ENCODE measurements at places on chromosomes 7 and 10.

DNA sequence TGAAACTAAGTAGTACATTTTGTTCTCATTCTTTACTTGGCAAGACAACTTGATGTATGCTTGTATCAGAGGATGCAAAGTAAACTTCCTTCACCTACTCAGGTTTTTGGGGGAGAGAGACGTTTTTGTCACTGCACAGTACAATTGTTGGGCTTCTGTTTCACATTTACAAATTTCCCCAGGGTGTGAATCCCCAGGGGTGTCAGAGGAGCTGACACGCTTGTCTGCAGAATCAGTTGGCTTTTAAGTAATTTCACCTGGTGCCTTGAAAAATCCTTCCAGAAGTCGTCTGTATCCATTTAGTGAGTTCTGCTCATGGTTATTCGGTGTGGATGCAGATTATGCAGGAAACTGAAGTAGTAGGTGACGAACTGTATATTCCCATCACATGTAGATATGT lies 1227.7 kb upstream of the CELF2 start:
- no peak for DNase-seq

DNA sequence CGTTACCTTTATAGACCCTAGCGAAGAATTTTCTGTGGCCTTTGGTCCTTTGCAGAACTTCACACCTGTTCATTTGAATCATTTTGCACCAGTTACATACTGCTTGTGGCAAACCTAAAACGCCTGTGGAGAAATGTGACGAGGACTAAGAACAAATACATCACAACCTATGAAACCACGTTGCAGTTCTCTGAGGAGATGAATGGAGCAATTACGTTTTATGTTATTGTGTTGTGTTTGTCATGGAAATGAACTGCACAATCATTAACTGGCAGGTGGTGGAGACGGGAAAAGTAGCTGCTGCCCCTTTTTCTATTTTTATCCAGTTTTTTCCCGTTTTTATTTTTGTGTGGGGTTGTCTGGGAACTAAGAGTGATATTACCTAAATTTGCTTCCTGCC lies 505.5 kb downstream of the SDK1 start:
- DNase-seq, result no peak

DNA sequence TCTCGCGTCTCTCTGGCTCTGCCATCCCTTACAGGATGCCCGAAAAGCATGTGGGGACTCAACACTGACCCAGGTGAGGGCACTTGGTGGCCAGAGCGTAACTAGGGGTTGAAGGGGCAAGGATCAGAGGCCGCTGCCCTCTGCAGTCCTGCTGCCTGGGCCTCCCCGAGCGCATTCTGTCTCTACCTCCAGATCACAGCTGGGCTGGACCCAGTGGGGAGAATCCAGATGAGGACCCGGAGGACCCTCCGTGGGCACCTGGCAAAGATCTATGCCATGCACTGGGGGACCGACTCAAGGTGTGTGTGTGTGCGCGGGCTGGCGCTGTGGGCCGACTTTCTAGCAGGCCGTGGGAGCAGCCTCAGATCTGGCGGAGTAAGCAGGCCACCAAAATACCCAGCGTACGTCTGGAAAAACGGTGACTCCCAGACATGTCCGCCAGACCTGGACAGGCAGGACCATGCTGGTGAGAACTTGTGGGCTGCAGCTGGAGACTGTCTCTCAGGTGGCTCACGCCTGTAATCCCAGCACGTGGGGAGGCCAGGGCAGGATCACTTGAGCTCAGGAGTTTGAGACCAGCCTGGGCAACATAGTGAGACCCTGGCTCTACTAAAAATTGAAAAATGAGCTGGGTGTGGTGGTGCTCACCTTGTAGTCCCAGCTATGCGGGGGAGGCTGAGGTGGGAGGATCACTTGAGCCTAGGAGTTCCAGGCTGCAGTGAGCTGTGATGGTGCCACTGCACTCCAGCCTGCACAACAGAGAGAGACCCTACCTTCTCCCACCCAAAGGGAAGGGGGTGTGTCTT lies 3.2 kb downstream of the GNB2 start:
- no peak for DNase-seq

- DNase-seq, result no peak
Observed at GRCh38 chr10:3465406-3465891, 292.9 kb upstream of the PITRM1 start.

- DNase-seq, result no peak
Observed at GRCh38 chr7:20858951-20859350, 72.3 kb upstream of the SP8 start.

DNA sequence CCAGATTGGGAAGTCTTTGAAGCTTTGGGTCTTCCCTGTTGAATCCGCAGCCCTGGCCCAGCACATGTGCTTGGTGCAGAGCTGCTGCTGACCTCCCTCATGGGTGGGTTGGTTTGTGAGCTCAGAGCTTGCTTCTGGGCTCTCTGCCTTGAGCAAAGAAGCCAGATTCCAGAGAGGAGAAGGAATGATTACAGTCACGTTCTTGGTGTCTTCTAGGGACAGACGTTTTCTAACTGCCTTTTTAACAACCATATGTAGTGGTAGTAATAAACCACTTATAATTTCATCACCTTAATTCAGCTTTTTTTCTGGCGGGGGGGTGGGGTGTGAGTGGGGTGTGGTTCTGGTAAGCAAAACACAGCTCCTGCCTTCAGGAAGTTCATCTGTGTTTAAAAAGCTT lies 39.5 kb downstream of the LRMDA start:
- no peak for DNase-seq

- DNase-seq, result no peak
Observed at GRCh38 chr7:152574892-152575548, 100.9 kb downstream of the XRCC2 start.

- DNase-seq, result no peak
Observed at GRCh38 chr10:126137562-126138221, 241.3 kb downstream of the FANK1 start.

DNA sequence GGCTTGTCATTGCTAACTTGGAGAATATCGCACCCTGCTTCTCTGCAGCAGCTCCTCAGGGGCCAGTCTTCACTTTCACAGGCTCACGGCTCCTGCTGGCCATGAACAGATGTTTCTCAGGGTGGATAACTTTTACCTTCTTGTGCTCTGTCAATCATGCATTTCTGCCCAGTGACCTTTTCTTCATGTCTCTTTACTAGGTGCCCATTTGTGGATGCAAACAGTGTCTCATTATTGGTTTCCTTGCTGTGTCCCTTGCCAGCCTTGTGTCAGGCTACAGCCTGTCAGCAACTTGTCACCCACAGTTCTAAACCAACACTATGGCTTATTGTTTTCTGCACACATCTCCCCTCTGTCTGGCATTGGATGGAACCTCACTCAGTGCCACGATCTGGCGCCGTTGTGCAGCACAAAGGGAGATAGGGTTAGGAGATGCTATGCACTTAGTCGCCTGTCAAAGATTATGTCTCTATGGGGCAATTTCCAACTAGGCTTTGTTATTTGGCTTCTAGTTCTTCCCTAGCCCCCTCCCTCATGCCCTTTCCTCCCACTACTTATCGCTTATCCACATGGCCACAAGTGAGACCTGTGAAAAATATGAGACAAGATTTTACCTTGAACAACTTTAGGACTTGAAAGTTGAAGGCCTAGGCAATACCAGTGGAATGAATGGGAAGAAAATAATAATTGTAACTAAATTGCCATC lies 45.7 kb upstream of the NXPH1 start:
- DNase-seq, result no peak

- no peak for DNase-seq
Observed at GRCh38 chr10:17326377-17326776, 98.3 kb downstream of the VIM start.

DNA sequence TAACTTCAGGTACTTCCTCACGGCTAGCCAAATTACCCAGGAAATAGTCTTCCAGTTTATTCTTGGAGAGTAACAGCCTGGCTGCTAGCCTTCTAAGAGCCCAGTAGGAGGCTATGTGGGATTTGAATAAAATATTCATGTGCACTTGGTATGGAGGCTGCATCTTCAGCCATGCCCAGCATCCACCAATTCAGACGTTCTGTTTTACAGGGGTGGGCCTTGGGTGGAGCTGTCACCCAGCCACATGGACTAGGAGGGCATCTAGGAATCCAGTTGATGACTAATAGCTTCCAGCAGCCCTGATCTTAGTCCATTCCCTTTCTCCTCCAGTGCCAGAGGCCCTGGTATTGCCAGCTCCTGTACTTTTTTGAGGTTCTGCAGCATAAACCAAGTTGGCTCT lies 66.3 kb upstream of the ZRANB1 start:
- DNase-seq, result no peak

DNA sequence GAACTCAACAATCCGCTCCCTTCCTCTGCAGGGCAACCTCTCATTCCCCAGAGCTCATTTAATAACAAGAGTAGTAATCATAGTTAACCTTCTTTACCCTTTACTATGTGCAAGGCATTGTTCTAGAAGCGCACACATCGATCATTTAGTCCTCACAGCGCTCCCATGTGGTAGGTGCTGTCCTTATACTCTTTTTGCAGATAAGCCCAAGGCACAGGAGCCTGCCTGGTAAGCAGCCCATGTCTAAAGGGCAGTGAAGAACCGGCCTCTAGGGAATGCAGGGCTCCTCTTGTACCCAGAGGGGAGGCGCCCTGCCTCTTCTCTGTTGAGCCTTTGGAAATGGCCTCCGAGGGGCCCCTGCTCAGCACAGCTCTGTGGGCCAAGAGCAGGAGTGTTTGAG lies 14.3 kb downstream of the CHST3 start:
- no peak for DNase-seq

DNA sequence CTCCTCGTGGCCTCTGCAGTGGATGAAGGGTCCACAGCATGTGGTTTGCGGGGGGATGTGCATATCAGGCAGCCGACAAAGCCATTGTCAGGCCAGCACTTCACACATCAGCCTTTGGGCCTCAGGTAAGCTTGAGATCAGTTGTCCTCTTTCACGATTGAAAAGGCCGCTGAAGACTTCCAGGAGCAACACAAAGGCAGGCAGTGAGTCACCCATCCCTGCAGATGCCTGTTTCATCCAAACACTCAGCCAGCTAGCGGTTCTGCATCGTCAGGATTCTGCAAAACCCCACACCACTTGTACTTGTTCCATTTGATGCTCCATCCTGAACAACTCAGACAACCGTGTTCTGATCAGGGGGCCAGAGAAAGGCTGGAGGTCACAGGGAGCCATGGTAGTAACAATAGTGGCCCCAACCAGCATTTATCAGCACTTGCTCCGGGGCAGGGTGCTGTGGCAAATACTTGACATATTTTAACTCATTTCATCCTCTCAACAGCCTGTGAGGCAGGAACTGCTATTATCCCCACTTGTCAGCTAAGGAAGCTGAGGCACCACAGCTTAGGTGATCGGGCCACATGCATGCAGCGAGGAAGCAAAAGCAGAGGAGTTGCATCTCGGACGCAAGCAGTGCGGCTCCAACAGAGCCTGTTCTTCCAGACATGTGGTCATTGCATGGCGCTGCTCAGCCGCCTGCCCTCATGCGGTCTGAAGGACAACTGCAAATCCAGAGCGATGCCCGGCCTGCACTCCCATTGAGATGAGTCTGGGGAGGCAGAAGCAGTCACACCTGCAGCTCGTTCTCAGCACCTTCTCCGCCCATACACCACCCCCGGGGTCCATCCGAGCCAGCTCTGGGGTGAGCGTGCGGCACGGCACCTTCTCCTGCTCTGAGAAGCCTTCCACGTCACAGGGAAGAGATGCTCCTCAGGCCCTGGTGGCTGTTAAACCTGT lies 144.9 kb downstream of the PAXIP1 start:
- no peak for DNase-seq

- no peak for DNase-seq
Observed at GRCh38 chr7:22234227-22234626, 122.7 kb downstream of the RAPGEF5 start.

- DNase-seq, result no peak
Observed at GRCh38 chr10:29056729-29057128, 232.1 kb upstream of the LYZL1 start.

DNA sequence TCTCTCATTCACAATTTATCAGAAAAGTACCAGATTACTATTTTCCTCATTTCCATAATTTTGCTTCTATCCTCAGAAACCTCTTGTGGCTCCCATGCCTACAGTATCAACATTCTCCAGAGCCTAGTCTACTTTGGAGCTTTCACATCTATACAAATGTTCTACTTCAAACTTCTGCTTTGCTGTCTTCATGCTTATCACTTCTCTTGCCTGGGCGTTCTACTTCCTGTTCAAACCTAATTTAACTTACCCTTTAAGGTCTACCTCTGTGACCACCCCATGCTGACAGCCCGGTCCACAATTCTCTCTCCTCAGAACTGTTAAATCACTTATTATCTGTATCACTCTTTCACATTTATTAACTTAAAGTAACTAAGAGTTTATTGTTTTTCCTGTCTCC lies 6.1 kb upstream of the PTPN12 start:
- DNase-seq, result no peak

- no peak for DNase-seq
Observed at GRCh38 chr7:37037286-37037685, 313.0 kb upstream of the AOAH start.

- no peak for DNase-seq
Observed at GRCh38 chr10:22246680-22247391, 29.0 kb upstream of the EBLN1 start.

DNA sequence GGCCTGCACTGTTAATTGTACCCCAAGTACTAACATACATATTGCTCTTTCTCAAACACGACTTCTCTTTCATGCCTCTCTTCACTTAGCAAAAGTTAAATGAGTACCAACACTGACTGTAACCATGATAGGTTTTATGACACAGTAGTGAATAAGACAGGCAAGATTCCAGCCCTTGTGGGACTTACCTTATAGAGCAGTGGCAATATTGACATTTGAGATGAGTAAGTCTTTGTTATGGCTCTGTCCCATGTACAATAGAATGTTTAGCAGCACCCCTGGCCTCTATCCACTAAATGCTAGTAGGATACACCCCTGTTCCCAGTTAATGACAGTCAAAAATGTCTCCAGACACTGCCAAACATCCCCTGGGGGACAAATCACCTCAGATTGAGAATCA lies 11.9 kb upstream of the COL1A2 start:
- DNase-seq, result no peak

- no peak for DNase-seq
Observed at GRCh38 chr10:75497997-75498883, 66.8 kb downstream of the LRMDA start.

GRCh38 chr10:61975391-61975932 lies 74.0 kb downstream of the ARID5B start:
- DNase-seq, result no peak

DNA sequence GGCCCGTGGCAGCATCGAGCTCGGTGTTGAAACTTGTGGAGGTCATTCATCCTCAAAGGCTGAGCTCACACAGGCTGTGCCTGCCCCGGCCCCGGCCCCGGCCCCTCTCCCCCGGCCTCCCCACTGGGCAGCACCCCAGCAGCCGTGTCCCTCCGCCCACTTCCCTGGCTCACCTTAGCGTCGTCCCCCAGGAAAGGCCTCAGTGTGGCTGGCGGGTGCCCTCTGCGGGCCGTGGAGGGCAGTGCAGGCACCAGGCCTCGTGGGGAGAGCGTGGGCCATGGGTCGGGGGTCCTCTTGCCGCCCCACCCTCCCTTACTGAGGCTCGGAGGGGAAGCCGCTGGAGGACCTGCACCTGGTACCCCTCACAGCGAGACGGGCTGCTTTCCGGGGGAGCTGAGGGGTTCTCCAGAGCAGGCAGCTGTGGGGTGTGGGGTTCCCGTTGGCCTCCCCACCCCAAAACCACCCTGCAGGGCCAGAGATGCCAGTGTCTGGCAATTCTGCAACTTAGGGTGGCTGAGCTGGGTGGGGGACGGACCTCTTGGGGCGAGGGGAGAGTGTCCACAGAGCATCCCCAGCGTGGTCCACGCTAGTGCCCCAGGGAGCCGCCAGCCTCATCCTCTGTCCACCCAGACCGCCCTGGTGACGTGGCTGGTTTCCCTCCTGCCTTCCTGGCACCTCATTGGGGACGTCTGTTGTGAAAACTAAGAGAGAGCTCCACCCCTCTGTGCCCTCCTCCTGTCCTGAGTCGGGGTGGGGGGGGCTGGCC lies 44.2 kb upstream of the DPYSL4 start:
- DNase-seq, result no peak
